CD8-positive, alpha-beta memory T cell (primary cell): ENCODE measurements at places on chromosomes 3 and 15.

- no peak for DNase-seq
Measured at GRCh38 chr3:157125101-157125500, 34.8 kb downstream of the CCNL1 start.

- no peak for DNase-seq
Measured at GRCh38 chr3:78497767-78498166, 1270.0 kb downstream of the ROBO1 start.

GRCh38 chr15:74196175-74196574 is 6.4 kb downstream of the STRA6 start:
- no peak for DNase-seq

- DNase-seq = no peak
Measured at GRCh38 chr3:72977060-72977808, 19.4 kb upstream of the PPP4R2 start.

DNA sequence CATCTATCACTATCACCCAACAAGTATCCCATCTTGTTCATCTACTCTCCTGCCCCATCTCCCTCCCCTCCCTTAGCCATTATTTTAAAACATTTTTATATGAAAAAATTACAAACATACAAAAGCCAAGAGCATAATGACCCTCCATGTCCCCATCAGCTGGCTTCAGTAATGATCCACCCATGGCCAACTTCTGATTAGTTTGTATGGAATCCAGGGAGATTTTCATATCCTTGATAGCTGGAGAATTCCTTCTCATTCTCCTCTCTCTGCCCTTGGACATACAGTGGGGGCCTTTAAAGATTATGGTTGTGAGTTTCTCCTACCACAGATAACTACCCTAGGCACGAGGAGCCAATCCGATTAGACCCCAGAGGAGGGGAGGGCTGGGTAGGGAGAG is 40.2 kb downstream of the IRAK2 start:
- DNase-seq = no peak

DNA sequence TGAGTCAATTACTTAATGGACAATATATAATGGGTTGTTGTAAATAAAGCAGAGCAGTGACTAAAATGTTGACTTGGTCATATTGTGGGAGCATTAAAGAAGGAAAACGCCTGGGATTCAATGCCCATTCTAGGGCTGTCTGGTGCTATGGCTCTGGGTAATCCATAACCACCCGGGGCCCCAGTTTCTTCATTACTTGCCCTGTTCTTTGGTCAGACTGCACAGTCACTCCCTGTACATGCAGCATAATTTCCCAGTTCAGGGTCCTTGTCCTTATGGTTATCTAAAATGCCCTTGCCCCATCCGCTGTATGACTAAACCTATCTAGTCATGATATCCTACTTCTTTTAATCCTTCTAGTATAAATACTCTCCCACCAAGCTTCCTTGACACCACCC is 27.5 kb upstream of the DENND4A start:
- no peak for DNase-seq

GRCh38 chr3:98500019-98500418 is 2.5 kb downstream of the OR5K2 start:
- no peak for DNase-seq

DNA sequence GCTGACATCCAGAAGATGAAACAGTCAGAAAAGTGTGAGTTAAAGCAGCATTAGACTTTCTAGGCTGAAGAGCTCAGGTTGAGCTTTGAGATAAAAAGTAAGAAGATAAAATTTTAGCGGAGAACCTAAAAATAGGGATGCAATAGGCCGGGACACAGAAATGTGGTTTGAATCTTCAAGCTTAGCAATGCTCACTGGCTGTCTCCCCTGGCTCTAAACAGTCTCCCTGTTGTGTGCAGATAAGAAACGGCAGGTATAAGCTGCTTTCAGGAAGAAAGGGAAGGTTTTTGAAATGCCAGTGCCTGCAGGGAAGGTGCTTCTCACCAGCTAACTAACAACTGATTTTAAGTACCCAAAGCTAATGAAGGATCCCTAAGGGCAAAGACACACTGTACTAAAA is 718.7 kb upstream of the SGO1 start:
- no peak for DNase-seq

DNA sequence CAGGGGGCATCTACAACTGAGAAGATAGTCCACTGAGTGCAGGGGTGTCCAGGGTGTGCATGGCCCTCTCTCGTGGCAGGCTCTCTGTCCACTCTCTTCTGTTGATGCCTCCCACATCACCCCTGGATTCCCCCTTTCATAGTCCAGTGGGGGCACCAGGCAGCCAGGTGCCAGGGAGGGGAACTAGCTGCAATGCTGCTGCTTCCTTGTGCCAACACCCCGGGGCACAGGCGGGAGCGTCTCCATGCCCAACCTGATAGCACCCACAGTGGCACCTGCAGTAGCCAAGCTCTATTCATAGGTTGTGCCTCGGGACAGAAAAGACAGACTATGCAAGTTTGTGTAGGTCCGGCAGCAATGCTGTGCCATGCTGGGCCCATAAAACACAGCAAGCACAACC is 11.7 kb downstream of the DUOX2 start:
- no peak for DNase-seq

DNA sequence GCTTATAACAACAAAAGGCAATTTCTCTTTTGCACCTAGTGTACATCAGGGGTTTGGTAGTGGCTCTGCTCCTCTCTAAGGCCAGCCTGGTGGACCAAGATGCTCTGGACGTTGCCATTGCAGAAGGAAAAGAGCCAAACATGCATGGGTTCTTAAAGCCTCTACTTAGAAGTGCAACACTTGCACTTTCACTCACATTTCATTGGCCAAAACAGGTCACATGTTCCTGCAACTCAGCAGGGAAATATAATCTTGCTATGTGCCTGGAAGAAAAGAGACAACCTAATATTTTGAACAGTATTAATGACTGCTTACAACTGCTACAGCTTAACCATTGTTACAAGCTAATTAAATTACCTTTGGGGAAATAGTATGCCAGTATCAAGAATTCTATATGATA is 182.9 kb downstream of the IL5RA start:
- DNase-seq = no peak

DNA sequence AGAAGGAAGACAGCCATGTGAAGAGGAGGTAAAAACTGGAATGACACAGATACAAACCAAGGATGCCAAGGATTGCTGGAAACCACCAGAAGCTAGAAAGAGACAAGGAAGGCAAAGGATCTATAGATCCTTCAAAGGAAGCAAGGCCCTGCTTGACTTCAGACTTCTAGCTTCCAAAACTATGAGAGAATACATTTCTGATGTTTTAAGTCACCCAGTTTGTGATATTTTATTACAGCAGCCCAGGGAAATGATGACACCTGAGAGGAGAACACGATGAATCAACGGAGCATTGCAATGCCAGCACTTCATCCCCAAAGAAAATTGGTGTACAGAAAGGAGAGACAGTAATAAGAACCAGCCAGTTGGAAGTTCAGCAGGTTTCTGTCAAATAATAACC is 116.3 kb downstream of the MAGI1 start:
- DNase-seq = no peak

DNA sequence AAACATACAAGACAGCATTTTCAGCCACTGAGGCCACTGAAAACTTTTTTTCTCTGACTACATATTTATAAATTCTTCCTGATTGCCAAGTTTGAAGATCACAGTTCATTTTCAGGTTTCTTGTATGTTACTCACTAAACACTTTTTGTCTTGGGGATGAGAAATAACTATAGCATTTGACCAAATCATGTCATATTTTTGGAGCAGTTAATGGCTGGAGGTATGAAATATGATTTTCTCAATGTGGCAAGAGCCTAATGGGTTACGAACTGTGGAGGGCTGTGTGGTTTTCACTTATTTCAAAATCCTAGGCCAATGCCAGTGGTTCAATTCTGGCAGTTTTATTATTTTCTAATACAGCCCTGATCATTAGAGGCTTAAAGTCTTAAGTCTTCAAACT is 64.4 kb downstream of the USP13 start:
- no peak for DNase-seq

DNA sequence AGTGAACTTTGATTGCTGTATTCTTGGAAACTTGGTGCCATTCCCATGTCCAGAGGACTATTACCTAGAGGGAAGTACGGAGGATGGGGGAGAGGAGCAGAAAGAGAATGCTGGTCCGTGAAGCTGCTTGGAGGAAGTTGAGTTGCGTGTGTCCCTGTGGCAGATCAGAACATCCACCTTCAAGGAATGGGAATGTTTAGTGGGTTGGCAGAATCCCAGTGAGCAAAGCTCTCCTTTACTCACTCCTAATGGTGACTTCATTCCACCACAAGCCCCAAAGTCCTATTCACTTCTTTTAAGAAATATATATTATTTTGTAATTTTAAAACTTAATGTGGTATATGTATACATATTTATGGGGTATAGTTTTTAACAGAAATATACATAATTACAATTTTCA is 247.8 kb upstream of the FEZF2 start:
- no peak for DNase-seq

DNA sequence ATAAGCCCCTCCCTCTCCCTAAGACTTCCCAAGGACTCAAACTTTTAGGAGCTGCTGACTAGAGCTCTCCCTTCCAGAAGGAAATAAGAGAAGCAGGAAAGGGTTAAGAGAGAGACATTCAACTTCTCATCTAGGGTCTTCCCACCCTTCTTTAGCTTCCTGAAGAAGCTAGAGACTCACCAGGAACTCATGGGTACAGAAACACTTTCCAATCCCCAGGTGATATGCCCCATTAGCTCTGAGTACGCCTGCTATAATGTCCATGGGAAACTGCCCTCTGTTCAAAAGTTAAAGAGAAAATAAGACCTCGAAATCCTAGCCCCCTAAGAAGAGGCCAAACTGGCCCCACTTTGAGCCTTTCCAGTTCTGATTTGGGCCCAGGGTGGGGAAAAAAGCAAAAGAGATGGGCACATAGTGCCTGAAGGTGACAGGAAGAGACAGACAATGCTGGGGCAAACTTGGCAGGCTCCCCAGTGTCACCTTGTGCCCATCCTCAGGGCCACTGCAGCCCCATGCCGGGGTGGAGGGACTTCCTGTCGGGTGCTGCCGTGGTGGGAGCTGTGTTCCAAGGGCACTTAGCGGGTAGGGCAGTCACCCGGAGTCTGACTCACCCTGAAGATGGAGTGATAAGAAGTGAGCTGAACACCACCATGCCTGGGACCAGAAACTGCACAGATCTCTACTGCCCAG is 29.5 kb downstream of the CCDC12 start:
- DNase-seq = peak; percentile 80

DNA sequence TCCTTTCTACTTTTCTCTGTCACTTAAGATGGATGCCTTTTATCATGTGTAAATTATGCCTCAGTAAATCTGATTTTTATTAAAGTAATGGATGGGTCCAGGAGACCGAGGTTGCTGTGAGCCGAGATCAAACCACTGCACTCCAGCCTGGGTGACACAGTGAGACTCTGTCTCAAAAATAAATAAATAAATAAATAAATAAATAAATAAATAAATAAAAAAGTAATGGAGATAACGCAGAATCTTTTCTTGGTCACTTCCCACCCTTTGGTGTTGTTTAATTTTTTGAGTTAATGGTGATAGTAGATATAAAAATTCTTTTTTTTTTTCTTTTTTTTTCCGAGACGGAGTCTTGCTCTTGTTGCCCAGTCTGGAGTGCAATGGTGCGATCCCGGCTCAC is 44.1 kb upstream of the MUC13 start:
- DNase-seq = no peak

DNA sequence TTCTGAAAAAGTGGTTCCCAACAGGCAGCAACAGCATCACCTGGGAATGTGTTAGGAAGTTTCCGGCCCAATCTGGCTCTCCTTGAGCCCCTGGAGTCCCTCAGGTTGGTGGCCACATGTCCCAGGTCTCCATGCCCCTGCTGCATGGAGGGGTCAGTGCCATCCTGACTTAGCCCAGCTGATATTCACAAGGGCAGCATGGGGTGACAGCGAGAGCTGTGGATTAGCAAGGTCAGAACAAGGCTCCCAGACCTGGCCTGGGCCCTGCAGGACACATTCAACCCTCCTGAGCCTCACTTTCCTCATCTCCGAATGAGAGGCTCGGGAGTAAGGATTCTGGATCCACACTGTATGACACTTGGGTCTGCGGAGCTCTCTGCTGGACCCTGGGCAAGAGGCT is 243.8 kb upstream of the TLE3 start:
- DNase-seq = no peak

DNA sequence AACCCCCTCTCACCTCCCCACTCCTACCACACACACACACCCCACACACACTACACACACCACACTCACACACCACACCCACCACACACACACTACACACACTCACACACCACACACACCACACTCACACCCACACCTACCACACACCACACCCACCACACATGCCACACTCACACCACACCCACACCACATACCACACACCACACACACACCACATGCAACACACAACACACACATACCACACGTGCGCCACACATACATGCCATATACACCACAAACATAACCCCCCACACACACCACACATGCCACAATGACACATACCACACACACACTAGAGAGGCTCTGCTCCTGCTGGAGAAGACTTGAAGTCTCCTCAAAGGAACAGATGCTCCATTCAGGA is 5.9 kb upstream of the ITPKA start:
- no peak for DNase-seq

- DNase-seq = no peak
Measured at GRCh38 chr3:141074529-141074928, 23.4 kb downstream of the SPSB4 start.

GRCh38 chr3:106345353-106346027 is 476.7 kb upstream of the CBLB start:
- DNase-seq = no peak

DNA sequence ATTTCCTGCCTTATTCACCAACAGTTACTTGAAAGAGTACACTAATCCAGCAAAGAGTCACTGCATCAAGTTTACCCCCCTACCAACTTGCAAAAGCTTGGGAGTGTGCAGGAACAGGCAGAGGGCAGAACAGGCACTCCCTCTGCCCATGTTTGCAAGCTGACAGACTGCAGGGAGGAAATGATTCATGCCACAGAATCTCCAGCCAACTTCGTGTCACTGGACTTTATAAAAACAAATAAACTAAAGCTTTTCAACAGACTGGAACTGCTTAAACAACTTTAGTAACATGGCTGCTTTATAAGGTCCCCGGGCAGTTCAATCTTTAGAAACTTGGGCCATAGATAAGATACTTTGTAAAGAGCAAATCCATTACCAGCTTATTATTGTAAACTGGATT is 129.5 kb downstream of the THRB start:
- no peak for DNase-seq

- no peak for DNase-seq
Measured at GRCh38 chr15:34796847-34797435, 1.6 kb upstream of the ACTC1 start.

GRCh38 chr3:8981296-8981695 is 18.0 kb upstream of the RAD18 start:
- DNase-seq = no peak

DNA sequence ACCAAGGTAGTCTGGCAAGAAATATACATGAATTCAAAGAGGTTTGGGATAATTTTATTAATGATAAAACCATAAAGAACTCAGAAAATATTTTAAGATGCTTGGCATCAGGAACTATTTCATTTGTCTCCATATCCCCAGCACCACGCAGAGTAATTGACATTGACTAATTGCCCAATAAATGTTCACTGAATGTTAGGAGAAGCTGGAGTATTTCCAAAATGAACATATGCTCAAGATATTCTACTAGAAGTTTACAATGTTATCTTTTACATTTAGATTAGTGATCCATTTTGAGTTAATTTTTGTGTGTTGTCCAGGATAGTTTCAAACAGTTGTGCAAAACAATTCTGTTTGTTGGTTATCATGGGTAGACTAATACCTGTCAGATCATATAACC is 298.8 kb upstream of the CTDSPL start:
- DNase-seq = no peak
